ENCODE measurements at places on chromosomes 6 and 20. TPM values are rescaled to one million over a fixed set of nuclear protein-coding genes. Genes with fewer than 3 reads are reported as not detected.

Gene TMEM170B
- 5.3 TPM for total RNA-seq

Gene DDX43
- total RNA-seq = not detected

Gene BICRAL
- 14.9 TPM for total RNA-seq

Gene KCNK16
- not detected for total RNA-seq

Gene DEFB124
- total RNA-seq = not detected

Gene TBXT
- 2.3 TPM for total RNA-seq

Gene ANKRD66
- total RNA-seq = not detected

- no peak overlapping the region for H3K4me3 ChIP-seq
- DNase-seq = no peak
- no peak overlapping the region for H3K27ac ChIP-seq
- no peaks in the 10 kb centered on the region for H3K4me1 ChIP-seq
Measured at GRCh38 chr6:51094271-51094670, 275.6 kb downstream of the TFAP2B start.

- no peak overlapping the region for H3K27ac ChIP-seq
- no peak for DNase-seq
- no peaks in the 10 kb centered on the region for H3K36me3 ChIP-seq
- H3K4me3 ChIP-seq = no peak overlapping the region
- no peaks in the 10 kb centered on the region for H3K27me3 ChIP-seq
- no peaks in the 10 kb centered on the region for H3K4me1 ChIP-seq
Measured at GRCh38 chr20:10861090-10861489, 187.3 kb upstream of the JAG1 start.

- peak; percentile 64 for DNase-seq
- peaks cover 23% of the 10 kb centered on the region for H3K36me3 ChIP-seq
- H3K27ac ChIP-seq = no peak overlapping the region
- peaks cover 61% of the 10 kb centered on the region for H3K27me3 ChIP-seq
Measured at GRCh38 chr20:58841539-58842264, 9.0 kb downstream of the GNAS-AS1 start.

GRCh38 chr6:129153257-129153656 lies 270.3 kb downstream of the LAMA2 start:
- no peaks in the 10 kb centered on the region for H3K27me3 ChIP-seq
- H3K36me3 ChIP-seq = no peaks in the 10 kb centered on the region
- H3K4me1 ChIP-seq = no peaks in the 10 kb centered on the region
- no peak overlapping the region for H3K4me3 ChIP-seq

DNA sequence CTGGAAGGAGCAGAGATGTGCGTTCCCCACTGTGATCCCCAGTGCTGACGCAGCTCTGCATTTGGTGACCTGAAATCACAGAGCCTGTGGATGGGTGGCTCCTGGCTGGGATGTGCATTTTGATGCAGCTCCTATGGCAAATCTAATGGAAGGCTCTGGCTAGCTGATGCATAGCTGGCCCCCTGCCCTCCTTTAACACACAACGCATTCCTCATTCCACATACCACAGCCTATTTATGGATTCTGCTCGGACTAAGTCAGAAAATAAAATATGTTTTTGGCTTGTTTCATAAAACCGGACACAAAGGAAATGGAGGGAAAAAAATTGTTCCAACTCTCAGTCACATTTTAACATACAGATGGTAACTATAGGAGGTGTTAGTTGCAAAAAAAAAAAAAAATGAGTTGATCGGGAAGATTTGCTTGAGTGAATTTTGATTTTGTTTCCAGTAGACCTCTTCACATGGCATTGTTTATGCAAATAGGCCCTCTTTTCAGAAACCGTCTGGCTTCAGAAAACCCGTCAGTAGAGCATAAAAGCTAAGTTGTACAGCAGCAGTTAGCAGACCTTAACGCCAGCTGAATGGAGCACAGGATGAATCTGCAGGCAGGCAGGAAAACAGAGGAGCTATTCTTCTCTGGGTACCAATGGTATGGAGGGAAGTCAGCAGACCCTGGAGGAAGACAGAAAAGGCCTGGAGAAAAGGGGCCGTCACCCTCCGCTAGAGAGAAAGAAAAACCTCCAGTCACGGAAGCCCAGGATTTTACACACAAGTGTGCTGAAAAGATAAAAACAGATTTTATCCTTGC lies 215.4 kb downstream of the HDGFL1 start:
- DNase-seq = no peak
- no peak overlapping the region for H3K4me3 ChIP-seq
- peak overlapping the region; percentile 98 for H3K27ac ChIP-seq
- no peaks in the 10 kb centered on the region for H3K27me3 ChIP-seq
- peaks cover 6% of the 10 kb centered on the region for H3K4me1 ChIP-seq

- no peak overlapping the region for H3K4me3 ChIP-seq
- DNase-seq = no peak
- no peaks in the 10 kb centered on the region for H3K4me1 ChIP-seq
- no peak overlapping the region for H3K27ac ChIP-seq
- H3K36me3 ChIP-seq = no peaks in the 10 kb centered on the region
Measured at GRCh38 chr6:53974941-53975340, 136.3 kb upstream of the MLIP start.

- H3K4me3 ChIP-seq = no peak overlapping the region
- H3K27me3 ChIP-seq = no peaks in the 10 kb centered on the region
- no peak for DNase-seq
- H3K27ac ChIP-seq = no peak overlapping the region
Measured at GRCh38 chr6:87673237-87673636, 28.8 kb downstream of the AKIRIN2 start.

- no peaks in the 10 kb centered on the region for H3K36me3 ChIP-seq
- no peak overlapping the region for H3K27ac ChIP-seq
- H3K4me3 ChIP-seq = no peak overlapping the region
Measured at GRCh38 chr6:48990739-48991138, 472.3 kb downstream of the MMUT start.

GRCh38 chr6:137911675-137912191 lies 44.7 kb downstream of the TNFAIP3 start:
- no peak overlapping the region for H3K27ac ChIP-seq
- no peaks in the 10 kb centered on the region for H3K27me3 ChIP-seq
- H3K36me3 ChIP-seq = no peaks in the 10 kb centered on the region
- H3K4me1 ChIP-seq = peaks cover 2% of the 10 kb centered on the region
- no peak overlapping the region for H3K4me3 ChIP-seq

DNA sequence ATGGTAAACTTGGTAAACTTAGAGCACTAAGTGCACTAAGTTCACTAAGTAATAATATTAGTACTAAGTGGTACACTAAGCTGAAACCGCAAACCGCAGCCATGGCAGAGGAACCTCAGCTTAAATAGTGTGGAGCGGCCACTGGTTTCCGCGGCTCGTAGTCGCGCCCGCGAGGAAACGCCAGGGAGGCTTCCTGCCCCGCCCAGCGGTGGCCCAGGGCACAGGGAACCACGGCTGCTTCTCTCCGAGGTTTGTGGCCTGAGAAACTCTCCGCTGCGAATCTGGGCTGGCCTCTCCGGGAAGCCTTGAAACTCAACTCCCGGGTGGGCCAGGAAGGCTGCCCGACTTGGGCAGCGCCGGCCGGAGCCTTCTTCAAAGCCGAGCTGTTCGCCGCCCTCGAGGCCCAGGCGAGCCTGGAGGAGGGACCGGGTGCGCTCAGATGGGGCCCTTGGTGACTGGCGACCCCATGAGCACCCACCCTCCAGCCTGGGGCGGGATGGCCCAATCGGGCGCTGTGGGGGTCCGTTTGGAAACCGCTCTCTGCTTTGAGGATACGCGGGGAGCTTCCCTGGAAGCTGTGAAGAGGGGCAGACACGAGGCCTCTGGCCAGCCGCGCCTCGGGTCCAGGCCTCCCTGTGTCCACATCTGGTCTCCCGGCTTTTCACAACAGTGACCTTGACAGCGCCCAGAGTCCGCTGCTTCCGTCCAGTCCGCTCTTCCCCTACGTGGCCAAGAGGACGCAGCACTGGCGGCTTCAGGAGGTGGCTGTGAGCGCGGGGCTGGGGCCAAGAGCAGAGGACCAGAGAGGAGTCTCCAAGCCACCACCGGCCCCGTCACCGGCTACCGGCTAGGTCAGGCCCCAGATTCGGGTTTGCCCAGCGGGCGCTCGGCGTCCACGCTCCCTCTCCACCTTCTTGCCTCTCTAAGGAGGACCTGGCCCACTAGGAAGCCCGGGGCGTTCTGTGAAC lies 25.4 kb upstream of the HLA-E start:
- H3K27me3 ChIP-seq = peaks cover 98% of the 10 kb centered on the region
- H3K4me3 ChIP-seq = no peak overlapping the region
- no peaks in the 10 kb centered on the region for H3K4me1 ChIP-seq
- no peak for DNase-seq
- H3K36me3 ChIP-seq = no peaks in the 10 kb centered on the region
